ENCODE measurements at places on chromosomes 13 and 19. TPM values are rescaled to one million over a fixed set of nuclear protein-coding genes. Genes with fewer than 3 reads are reported as not detected.

The PEAK3 gene
- polyA plus RNA-seq = not detected

The C5AR2 gene
- polyA plus RNA-seq = 0.01 TPM

The PSG1 gene
- polyA plus RNA-seq = 0.27 TPM

DNA sequence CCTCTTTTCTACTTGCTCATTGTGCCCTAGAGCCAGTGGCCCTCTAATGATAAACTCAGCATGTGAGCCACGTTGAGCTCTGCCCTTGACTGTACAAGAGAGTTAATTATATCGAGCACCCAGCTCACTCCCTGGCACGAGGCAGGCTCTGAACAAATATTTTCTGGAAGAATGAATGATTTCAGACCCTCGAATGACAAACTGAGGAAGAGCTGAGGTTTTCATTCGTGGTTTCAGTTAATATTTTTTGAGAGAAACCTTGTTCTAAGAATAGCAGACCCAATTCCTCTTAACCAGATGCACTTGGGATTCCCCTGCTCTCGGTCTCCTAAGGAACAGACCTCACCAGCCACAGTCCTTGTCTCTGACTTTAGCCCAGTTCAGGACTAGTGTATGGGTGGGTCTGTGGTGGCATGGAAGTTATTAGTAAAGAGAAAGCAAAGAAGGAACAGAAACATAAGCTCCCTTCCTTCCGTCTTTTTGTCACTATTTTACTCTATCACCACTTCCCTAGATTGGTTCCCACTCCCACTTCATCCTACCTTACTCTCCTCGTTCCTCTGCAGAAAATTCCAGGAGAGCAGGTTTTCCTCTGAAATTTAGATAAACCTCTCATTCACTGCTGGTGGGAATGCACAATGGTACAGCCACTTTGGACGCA lies 22.1 kb upstream of the WDFY2 start:
- no peaks in the 10 kb centered on the region for H3K27me3 ChIP-seq
- peaks cover 20% of the 10 kb centered on the region for H3K4me1 ChIP-seq
- H3K4me3 ChIP-seq = no peak overlapping the region
- no peak overlapping the region for H3K27ac ChIP-seq
- no peak for DNase-seq

DNA sequence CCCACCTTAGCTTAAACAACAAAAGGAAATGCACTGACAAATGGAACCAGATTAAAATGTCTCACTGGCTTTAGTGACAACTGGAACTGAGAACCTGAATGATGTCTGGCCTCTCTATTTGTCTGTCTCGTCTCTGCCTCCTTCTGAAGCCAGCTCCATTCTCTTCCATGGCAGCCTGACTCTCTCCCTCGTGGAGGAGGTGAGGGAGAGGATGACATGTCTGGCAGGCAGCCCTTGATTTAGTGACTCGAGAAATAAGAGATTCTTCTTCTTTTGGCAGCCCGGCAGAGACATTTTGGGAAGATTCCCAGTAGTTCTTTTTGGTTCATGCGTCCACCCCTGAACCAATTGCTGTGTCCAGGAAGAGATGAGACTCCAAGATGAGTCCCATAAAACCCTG lies 131.7 kb downstream of the KLF5 start:
- H3K4me3 ChIP-seq = no peak overlapping the region
- no peaks in the 10 kb centered on the region for H3K27me3 ChIP-seq
- DNase-seq = no peak
- no peak overlapping the region for H3K27ac ChIP-seq
- peaks cover 19% of the 10 kb centered on the region for H3K4me1 ChIP-seq
- no peaks in the 10 kb centered on the region for H3K36me3 ChIP-seq

GRCh38 chr19:16509141-16510061 lies 13.2 kb downstream of the C19orf44 start:
- H3K27ac ChIP-seq = no peak overlapping the region
- no peak for DNase-seq
- H3K36me3 ChIP-seq = peaks cover 6% of the 10 kb centered on the region
- no peaks in the 10 kb centered on the region for H3K4me1 ChIP-seq
- no peaks in the 10 kb centered on the region for H3K27me3 ChIP-seq
- no peak overlapping the region for H3K4me3 ChIP-seq

GRCh38 chr19:1266129-1266915 lies 2.8 kb upstream of the CIRBP start:
- peak overlapping the region; percentile 59 for H3K4me3 ChIP-seq
- H3K36me3 ChIP-seq = peaks cover 13% of the 10 kb centered on the region

DNA sequence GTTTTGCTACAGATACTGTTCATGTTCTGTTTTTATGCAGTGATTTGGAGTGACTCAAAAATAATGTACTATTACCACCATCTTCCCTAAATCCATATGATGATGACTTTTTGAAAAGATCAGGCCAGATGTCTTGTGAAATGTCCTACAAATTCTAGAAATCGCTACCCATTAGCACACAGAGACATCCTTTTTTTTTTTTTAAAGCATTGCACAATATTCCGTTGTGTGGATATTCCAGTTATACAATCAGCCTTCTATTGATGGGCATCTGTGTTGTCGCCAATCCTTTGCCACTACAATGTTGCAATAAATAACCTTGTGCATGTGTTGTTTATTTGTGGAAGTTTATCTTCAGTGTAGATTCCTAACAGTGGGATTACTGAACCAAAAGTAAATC lies 24.5 kb downstream of the ZDHHC20 start:
- DNase-seq = no peak
- H3K4me3 ChIP-seq = no peak overlapping the region
- no peak overlapping the region for H3K27ac ChIP-seq
- no peaks in the 10 kb centered on the region for H3K27me3 ChIP-seq

GRCh38 chr13:33318744-33319143 lies 33.2 kb upstream of the STARD13 start:
- no peaks in the 10 kb centered on the region for H3K36me3 ChIP-seq
- no peak overlapping the region for H3K4me3 ChIP-seq
- no peaks in the 10 kb centered on the region for H3K4me1 ChIP-seq
- no peak overlapping the region for H3K27ac ChIP-seq
